ENCODE measurements at places on chromosomes 1 and 21.

- DNase-seq: no peak
Measured at GRCh38 chr1:226097866-226098625, 35.5 kb downstream of the H3-3A start.

DNA sequence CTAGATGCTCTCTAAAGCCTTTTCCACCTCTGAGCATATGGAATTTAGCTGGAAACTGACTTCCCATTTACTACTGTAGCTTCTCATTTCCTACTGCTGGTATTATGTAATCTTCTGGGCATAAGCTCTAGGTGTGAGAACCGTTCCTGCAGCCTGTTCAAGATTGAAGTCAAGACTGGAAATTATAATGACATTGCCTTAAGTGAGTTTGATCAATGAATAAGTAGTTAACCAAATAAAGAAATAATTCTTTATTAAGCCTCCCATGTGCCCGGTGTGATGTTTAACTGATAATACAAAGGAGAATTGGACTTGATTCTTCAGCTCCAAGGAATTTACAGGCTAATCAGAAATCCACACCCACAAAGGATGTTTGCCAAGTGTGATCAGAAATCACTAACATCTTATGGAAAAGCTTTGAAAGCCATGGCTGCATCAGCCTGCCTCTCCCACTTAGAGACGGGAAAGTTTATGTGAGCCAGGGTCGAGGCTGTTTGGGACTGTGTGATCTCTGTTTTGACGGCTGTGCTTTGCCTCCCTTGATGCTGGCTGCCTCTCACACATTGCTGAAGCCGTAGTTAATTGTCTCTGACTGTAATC is 36.4 kb upstream of the PRELP start:
- DNase-seq: no peak

- DNase-seq: no peak
Measured at GRCh38 chr1:182002570-182002969, 58.9 kb downstream of the ZNF648 start.

DNA sequence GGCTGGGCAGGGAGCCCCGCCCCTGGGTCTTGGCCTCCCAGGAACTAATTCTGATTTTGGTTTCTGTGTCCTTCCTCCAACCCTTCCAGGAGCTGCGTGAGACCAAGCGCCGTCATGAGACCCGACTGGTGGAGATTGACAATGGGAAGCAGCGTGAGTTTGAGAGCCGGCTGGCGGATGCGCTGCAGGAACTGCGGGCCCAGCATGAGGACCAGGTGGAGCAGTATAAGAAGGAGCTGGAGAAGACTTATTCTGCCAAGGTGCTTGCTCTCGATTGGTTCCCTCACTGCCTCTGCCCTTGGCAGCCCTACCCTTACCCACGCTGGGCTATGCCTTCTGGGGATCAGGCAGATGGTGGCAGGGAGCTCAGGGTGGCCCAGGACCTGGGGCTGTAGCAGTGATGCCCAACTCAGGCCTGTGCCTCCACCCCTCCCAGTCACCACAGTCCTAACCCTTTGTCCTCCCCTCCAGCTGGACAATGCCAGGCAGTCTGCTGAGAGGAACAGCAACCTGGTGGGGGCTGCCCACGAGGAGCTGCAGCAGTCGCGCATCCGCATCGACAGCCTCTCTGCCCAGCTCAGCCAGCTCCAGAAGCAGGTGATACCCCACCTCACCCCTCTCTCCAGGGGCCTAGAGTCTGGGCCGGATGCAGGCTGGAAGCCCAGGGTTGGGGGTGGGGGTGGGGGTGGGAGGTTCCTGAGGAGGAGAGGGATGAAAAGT is 18.5 kb upstream of the SEMA4A start:
- no peak for DNase-seq
